HT1080 (cell line): ENCODE measurements at places on chromosomes 13 and 19. TPM values are rescaled to one million over a fixed set of nuclear protein-coding genes. Genes with fewer than 3 reads are reported as not detected.

- peak; percentile 46 for DNase-seq
Observed at GRCh38 chr13:27403203-27403678, 21.2 kb upstream of the GTF3A start.

- DNase-seq, result no peak
Observed at GRCh38 chr19:38952395-38953165, 21.8 kb downstream of the MRPS12 start.

DNA sequence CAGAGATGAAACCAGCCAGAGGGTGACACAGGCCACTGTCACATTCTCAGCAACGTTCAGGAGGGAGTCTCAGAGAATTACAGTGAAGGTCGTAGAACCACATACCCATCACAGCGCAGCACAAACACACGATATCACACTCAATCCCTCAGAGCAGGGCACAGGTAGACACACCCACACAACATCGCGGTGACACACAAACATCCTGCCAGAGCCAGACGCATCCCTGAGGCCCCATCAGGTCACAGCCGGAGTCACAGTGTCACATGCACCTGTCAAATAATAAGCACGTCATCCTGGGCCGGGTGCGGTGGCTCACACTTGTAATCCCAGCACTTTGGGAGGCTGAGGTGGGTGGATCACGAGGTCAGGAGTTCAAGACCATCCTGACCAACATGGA lies 17.5 kb downstream of the ELAVL3 start:
- DNase-seq, result no peak

- DNase-seq, result no peak
Observed at GRCh38 chr13:81275666-81276258, 934.8 kb upstream of the SPRY2 start.

DNA sequence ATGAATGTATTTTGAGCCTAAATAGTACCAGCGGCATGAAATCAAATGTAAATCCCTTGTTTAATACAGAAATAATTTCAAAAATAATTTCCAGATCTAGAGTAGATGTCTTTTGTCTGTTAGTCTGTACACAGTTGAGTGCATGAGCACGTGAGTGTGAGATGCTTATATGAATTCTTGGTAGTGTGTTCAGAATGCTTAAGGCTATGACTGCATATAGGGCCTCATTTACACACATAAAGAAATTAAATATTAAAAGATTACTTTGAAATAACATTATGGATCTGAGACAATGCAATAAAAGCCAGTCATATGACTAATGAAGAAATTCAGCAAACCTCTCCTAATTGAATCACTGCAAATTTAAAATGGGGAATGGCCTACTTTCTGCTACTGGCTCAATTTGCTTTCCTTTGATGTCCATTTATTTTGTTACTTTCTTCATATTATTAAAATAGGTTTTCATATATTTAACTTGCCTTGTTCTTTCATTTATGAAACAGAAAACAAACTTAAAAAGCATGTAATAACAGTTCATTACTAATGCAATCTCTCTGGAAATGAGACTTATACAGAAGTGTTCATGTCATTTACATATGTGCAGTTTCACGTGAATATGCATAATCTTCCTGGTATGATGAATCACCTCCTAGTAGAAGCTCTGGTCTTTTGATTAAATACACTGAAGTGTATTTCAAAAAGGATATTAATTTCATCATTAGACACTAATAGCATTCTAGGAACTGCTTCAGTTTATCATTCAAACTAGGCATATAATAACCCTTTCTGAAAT lies 4.5 kb downstream of the AMER2 start:
- DNase-seq, result no peak

DNA sequence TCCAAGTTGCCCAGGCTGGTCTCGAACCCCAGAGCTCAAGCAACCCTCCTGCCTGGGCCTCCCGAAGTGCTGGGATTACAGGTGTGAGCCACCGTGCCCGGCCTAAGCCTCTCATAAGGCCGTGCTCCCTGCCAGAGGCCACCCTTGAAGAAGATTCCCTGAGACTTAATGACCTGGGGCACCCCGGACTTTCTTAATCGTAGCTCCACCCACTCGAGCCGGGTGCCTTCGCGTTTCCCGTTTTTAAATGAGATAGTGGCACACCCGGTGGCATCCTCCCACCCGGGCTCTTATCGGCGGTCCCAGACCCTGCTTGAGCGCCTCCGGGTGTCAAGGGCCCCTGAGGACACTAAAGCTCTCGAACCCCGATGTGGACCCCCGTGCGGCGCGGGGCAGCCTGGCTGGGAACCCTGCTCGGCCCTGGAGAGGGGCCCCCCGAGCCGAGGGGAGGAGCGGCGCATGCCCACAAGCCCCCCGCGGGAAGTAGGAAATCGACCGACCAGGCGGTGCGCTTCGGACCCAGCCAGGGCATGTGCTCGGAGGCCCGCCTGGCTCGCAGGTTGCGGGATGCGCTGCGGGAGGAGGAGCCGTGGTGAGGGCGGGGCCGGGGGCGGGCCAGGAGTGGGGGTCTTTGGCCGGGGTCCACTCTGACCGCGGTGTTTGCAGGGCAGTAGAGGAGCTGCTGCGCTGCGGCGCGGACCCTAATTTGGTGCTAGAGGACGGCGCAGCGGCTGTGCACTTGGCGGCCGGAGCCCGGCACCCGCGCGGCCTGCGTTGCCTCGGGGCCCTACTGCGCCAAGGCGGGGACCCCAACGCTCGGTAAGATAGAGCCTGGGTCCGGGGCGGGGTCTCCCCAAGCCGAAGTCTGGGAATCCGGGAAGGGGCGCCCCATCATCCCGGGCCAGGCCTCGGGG lies at the start of gene ANKLE1:
Gene ANKLE1 (plus strand): TSS at position 511 of the 914 bp plus-strand sequence. CDS start 20 bp downstream, at position 531.
- DNase-seq, result no peak

DNA sequence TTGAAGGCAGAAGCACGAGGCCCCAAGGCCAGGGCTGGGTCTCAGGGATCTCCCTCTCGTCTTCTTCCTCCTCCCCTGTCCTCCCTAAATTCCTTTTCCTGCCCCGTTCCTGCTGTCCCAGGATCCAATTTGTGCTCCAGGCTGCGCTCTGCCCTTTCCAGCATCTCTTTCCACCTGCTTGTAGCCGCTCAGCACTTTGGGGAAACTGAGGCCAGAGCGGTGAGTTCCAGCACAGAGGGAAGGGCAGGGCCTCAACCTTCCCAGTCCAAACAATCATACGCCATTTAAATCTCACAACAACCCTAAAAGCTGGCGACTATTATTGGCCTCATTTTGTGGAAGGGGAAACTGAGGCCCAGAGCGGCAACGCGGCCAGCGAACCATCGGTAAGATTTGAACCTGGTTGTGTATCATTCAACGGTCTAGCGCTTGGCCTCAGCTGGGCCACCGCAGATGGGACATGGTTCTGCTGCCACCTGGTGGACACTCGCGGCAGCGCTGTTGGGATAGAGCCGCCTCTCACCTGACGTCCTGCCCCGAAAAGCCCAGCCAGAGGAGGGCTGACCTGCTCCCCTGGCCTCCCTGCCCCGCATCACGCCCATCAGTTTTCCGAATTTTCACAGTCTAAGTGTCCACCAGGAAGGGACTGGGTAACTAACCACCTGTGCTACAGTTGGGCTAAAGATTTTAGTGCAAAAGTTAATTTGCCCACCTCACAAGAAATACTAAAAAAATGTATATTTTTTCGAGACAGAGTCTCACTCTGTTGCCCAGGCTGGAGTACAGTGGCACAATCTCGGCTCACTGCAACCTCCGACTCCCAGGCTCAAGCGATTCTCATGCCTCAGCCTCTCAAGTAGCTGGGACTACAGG lies 4.2 kb upstream of the RPL18A start:
- peak; percentile 65 for DNase-seq

GRCh38 chr13:22800526-22801401 lies 380.0 kb upstream of the SGCG start:
- peak; percentile 6 for DNase-seq

DNA sequence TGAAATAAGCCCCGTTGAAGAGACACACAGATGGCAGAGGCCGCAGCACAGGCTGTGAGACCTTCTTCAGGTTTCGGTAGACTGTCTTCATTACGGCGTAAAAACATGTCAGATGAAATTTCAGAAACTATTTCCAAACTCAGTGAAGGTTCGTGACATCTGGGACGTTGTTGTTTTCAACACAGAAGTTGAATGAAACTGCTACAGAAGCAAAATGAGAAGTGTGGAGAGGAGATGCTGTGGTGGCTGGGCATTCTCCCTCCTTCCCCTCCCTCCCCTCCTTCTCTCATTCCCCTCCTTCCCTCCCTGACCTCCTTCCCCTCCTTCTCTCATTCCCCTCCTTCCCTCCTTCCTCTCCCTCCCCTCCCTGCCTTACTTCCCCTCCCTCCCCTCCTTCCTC lies 113.6 kb downstream of the ATP11A start:
- no peak for DNase-seq

DNA sequence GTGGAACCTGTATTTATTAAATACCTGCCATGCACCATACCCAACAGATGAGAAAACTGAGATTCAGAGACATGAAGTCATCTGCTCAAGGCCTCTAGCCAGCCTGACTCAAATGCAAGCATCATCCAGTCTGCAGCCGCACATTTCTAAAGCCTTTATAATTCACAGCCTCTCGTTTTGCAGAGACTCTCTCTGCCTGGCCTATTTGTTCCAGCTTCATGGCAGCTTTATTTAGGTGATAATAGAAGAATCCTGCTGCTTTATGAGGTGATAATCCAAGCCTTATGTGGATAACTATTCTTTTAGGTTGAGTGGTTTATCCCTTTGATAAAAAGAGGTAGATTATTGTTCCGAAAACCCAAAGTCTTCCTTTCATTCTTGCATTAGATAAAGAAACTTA lies 58.4 kb downstream of the OXGR1 start:
- no peak for DNase-seq

- DNase-seq, result no peak
Observed at GRCh38 chr13:50403311-50403710, 388.1 kb downstream of the KCNRG start.

- peak; percentile 61 for DNase-seq
Observed at GRCh38 chr19:47158879-47159503, 28.4 kb downstream of the SAE1 start.

The ZNF878 gene
- not detected in 2 replicates for total RNA-seq

The AMER2 gene
- total RNA-seq, result not detected in 2 replicates

The PRKCG gene
- 0.43 TPM in 1 of 2 replicates, not detected in the other for total RNA-seq

The CD70 gene
- 136 and 156 TPM in 2 replicates for total RNA-seq
